Tibial artery (tissue), 4 donors: ENCODE measurements at places on chromosomes 2 and 18.
A peak's percentile ranks its signal among the peaks of the same experiment; 100 is the strongest.

- no peaks in the 10 kb centered on the region for H3K4me1 ChIP-seq
- H3K4me3 ChIP-seq, result no peak overlapping the region
- H3K27me3 ChIP-seq, result no peaks in the 10 kb centered on the region
- H3K36me3 ChIP-seq, result no peaks in the 10 kb centered on the region
- H3K27ac ChIP-seq, result no peak overlapping the region
Observed at GRCh38 chr18:72075040-72075439, 469.1 kb downstream of the CBLN2 start.

GRCh38 chr18:49062832-49063226 lies 112.1 kb upstream of the SMAD7 start:
- no peak for DNase-seq
- no peaks in the 10 kb centered on the region for H3K27me3 ChIP-seq
- H3K4me1 ChIP-seq, result no peaks in the 10 kb centered on the region
- H3K36me3 ChIP-seq, result no peaks in the 10 kb centered on the region

- no peak for DNase-seq
- no peaks in the 10 kb centered on the region for H3K36me3 ChIP-seq
- H3K27ac ChIP-seq, result no peak overlapping the region
- no peak overlapping the region for H3K4me3 ChIP-seq
- H3K4me1 ChIP-seq, result no peaks in the 10 kb centered on the region
- no peaks in the 10 kb centered on the region for H3K27me3 ChIP-seq
Observed at GRCh38 chr2:105545730-105546627, 147.1 kb upstream of the FHL2 start.

- H3K27me3 ChIP-seq, result no peaks in the 10 kb centered on the region
- DNase-seq, result no peak
- peaks cover 75% of the 10 kb centered on the region for H3K36me3 ChIP-seq
- H3K4me1 ChIP-seq, result peaks cover 5% of the 10 kb centered on the region
- H3K27ac ChIP-seq, result no peak overlapping the region
Observed at GRCh38 chr18:23570912-23571504, 15.3 kb downstream of the NPC1 start.

- no peak overlapping the region for H3K27ac ChIP-seq
- H3K27me3 ChIP-seq, result no peaks in the 10 kb centered on the region
- DNase-seq, result no peak
- H3K4me1 ChIP-seq, result no peaks in the 10 kb centered on the region
Observed at GRCh38 chr2:237016121-237016915, 69.4 kb upstream of the COPS8 start.

- DNase-seq, result no peak
- no peak overlapping the region for H3K27ac ChIP-seq
- H3K36me3 ChIP-seq, result no peaks in the 10 kb centered on the region
- H3K4me3 ChIP-seq, result no peak overlapping the region
Observed at GRCh38 chr18:23645568-23646175, 17.0 kb downstream of the ANKRD29 start.

DNA sequence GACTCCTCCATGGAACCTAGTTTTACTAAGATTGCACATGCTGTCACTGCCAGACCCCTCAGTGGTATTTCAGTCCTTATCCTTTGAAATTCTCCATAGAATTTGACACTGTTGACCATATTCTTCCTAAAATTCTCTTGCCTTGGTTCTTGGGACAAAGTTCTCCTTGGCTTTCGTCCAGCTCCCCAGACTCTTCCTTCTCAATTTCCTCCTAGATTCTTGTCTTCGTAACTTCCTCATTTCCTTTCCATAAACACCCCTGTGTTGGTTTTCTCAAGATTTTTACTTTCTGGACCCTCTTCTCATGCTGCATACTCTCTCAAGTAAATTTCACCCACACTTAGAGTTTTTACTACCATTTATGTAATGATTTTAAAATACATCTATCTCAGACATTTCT lies 96.6 kb upstream of the TWSG1 start:
- H3K4me1 ChIP-seq, result no peaks in the 10 kb centered on the region
- no peak overlapping the region for H3K27ac ChIP-seq
- no peak overlapping the region for H3K4me3 ChIP-seq
- DNase-seq, result peak; percentile 23
- peaks cover 30% of the 10 kb centered on the region for H3K36me3 ChIP-seq

GRCh38 chr2:146135245-146135644 lies 1615.3 kb upstream of the ZEB2 start:
- no peak overlapping the region for H3K27ac ChIP-seq
- H3K4me3 ChIP-seq, result no peak overlapping the region
- no peaks in the 10 kb centered on the region for H3K27me3 ChIP-seq
- no peaks in the 10 kb centered on the region for H3K36me3 ChIP-seq
- no peaks in the 10 kb centered on the region for H3K4me1 ChIP-seq

DNA sequence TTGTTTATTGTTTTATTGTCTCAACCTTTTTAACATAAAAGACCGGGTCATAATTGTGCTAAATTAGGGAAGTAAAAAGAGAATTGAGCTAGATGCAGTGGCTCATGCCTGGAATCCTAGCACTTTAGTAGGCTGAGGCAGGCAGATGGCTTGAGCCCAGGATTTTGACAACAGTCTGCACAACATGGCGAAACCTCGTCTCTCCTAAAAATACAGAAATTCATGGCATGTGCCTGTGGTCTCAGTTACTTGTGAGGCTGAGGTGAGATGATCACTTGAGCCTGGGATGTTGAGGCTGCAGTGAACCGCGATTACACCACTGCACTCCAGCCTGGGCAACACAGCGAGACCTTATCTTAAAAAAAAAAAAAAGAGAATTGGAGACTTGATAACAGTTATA lies 104.2 kb upstream of the TTC27 start:
- no peak overlapping the region for H3K27ac ChIP-seq
- no peaks in the 10 kb centered on the region for H3K4me1 ChIP-seq
- no peaks in the 10 kb centered on the region for H3K27me3 ChIP-seq
- H3K36me3 ChIP-seq, result peaks cover 62% of the 10 kb centered on the region

GRCh38 chr18:47618758-47619157 lies 311.7 kb downstream of the SMAD2 start:
- no peak overlapping the region for H3K4me3 ChIP-seq
- H3K36me3 ChIP-seq, result no peaks in the 10 kb centered on the region
- no peak for DNase-seq
- H3K27ac ChIP-seq, result no peak overlapping the region
- H3K27me3 ChIP-seq, result no peaks in the 10 kb centered on the region

DNA sequence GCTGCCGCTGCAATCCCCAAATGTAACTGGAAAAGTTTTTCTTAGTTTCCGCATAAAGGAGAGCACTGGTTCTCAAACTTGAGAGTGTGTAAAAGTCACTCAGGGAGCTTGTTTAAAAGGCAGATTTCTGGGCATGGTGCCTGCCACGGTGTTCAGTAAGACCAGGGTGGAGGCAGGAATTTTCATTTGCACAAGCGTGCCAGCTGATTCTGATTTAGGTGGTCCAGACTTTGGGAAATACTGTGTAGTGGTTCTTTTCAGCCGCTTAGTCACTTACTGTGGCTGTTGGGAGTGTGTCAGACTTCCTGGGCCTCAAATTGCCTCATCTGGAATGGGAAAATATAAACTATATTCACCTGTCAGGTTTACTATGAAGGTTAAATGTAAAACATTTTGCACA lies 788 bp downstream of the ARMC9 start:
- no peaks in the 10 kb centered on the region for H3K36me3 ChIP-seq
- DNase-seq, result no peak
- H3K4me3 ChIP-seq, result peak overlapping the region; percentile 82
- peak overlapping the region; percentile 69 for H3K27ac ChIP-seq
- H3K27me3 ChIP-seq, result no peaks in the 10 kb centered on the region

DNA sequence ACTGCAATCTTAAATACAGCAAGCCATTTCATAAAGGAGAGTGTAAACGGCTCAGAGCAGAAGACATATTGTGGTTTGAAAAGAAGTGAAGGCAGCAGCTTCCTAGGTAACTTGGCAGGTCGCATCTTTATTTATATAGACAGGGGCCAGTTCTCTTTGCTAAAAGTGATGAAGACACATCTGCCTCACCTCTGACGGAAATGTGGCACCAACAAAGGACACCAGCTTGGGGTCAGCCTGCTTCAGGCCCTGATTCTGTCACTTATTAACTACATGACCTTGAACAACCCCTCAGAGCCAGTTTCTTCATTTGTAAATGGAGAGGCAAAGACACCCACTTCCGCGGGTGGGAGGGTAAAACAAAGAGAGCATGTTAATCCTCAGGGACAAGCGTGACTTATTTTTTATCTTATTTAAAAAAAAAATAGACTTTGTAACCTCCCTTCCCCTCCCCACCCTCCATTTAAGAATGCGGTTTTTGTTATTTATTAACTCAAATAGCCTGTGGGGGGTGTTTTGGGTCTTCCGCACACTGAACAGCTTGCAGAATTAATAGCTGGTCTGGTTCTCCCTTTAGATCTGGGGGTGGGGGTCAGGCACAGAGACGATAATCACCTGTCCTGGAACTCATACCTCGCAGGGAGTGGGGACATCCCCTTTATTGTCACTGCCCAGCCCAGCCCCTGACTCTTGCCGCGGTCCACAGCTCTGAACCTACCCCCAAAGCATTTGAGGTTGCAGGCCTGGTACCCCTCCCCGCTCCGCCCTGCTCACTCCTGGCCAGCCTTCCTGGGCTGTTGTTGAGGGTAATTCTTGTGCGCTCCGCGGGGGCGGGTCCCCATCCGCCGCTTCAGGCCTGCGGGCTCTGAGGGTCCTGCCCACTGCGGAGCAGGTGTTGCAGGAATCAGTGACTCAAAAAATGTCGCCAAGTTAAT lies 64.2 kb upstream of the TMEM17 start:
- H3K36me3 ChIP-seq, result no peaks in the 10 kb centered on the region
- peaks cover 28% of the 10 kb centered on the region for H3K4me1 ChIP-seq
- no peaks in the 10 kb centered on the region for H3K27me3 ChIP-seq
- H3K27ac ChIP-seq, result no peak overlapping the region
- H3K4me3 ChIP-seq, result no peak overlapping the region

DNA sequence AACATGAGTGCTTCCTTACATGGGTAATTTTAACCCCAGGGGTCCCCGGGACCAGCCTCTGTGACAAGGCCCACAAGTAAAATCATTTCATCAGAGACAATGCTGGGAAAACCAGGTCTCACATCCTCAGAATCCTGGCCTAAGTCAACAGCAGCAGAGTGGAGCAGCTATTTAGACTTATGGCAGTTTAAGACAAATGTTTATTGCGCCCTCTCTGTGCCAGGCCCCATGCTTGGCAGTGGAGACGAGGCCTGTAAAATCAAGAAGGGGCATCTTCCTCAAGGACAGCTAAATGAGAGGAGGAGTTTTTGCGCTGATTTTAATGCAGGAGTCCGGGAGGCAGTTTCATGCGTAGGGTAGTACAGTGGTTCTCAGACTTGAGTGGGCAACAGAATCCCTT lies 56.0 kb upstream of the ACAA2 start:
- no peaks in the 10 kb centered on the region for H3K4me1 ChIP-seq
- H3K4me3 ChIP-seq, result no peak overlapping the region
- H3K36me3 ChIP-seq, result no peaks in the 10 kb centered on the region
- no peak overlapping the region for H3K27ac ChIP-seq
- H3K27me3 ChIP-seq, result no peaks in the 10 kb centered on the region

DNA sequence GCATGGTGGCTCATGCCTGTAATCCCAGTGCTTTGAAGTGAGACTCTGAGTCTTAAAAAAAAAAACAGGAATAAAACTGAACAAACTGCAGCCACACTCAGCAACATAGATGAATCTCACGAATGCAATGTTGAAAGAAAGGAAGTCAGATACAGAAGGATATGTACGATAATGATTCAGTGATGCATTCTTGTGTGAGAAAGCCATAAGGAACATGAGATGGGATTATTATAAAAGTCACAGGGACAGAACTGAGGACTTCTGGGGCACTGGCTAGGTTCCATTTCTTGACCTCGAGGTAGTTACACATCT lies 56.9 kb upstream of the SMAD2 start:
- no peak for DNase-seq
- no peaks in the 10 kb centered on the region for H3K4me1 ChIP-seq
- H3K27ac ChIP-seq, result no peak overlapping the region
- H3K4me3 ChIP-seq, result no peak overlapping the region

DNA sequence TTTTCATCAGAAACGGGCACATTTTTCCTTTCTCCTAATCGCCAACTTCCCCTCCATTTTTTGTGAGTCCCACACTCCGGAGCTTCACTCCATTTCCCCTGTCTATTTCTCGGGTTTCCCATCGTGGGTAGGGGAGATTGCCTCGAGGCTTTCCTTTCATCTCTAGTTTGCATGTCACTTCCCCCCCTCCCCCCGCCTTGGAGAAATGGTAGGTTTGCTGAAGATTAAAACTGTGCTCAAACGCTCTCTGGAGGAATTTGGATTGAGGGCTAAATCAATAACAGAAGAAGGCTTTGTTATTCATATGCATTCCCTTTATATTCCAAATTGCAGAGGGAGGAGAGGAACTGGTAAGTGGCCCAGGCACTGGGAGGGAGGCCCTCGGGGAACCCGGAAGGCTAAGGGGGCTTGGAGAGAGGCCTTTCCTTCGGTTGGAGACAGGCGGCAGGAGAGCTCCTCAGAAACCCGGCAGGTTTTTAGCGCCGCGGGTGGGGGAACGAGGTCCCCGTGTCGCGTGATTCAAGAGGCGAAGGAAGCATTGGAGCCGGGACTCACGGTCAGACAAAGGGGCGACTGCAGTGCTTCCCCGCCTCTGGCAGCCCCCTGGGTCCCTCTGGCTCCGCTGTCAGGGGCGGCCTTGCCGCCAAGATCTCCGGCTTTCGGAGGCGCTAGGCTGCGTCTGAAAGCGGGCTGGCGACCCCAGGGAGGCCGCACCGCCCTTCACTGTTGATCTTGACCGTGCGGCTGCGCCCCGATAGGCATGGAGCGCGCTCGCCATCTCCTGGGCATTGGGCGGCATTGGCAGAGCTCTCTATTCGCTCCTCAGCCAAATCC lies 2.4 kb upstream of the HOXD12 start:
- no peaks in the 10 kb centered on the region for H3K36me3 ChIP-seq
- peaks cover 56% of the 10 kb centered on the region for H3K4me1 ChIP-seq

DNA sequence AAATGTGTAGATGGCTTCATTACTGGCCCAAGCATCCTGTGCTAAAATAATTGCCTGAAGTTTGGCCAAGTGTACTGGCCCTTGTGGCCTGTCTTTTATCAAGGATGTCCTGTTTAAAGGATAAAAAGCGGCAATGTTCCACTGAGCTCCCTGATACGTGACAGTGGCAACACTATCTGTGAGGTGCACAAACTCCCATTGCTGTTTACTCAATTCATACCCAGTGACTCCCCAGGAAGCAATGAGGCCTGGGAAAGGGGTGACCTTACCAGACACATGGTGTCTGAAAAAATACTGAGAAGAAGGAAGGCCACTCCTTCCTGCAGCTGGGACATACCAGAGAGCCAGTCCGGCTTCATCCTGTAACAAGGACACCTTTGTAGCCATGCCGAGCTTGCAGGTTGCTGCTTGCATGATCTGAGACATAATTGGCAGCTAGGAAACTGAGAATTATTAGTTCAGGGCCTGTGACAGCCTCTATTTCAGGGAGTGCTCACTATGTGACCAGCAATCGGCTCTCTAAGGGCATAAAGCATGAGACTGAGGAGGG lies 198.5 kb upstream of the LRATD1 start:
- H3K36me3 ChIP-seq, result no peaks in the 10 kb centered on the region
- no peaks in the 10 kb centered on the region for H3K27me3 ChIP-seq
- H3K4me3 ChIP-seq, result no peak overlapping the region

GRCh38 chr2:84942166-84942565 lies 28.8 kb upstream of the KCMF1 start:
- H3K27ac ChIP-seq, result no peak overlapping the region
- H3K36me3 ChIP-seq, result no peaks in the 10 kb centered on the region
- no peaks in the 10 kb centered on the region for H3K4me1 ChIP-seq

GRCh38 chr18:48800466-48800865 lies 150.3 kb downstream of the SMAD7 start:
- peak overlapping the region; percentile 87 for H3K27ac ChIP-seq
- DNase-seq, result no peak
- H3K27me3 ChIP-seq, result no peaks in the 10 kb centered on the region
- no peaks in the 10 kb centered on the region for H3K4me1 ChIP-seq
- no peaks in the 10 kb centered on the region for H3K36me3 ChIP-seq
- H3K4me3 ChIP-seq, result no peak overlapping the region

- peak; percentile 24 for DNase-seq
- H3K27me3 ChIP-seq, result no peaks in the 10 kb centered on the region
- H3K36me3 ChIP-seq, result no peaks in the 10 kb centered on the region
- H3K4me1 ChIP-seq, result peaks cover 16% of the 10 kb centered on the region
- no peak within 1 kb of the TSS for H3K27ac ChIP-seq
Observed at GRCh38 chr2:101387151-101387834, at the start of gene CREG2. Gene CREG2, minus strand, starts transcription at chr2:101387503. Its CDS starts 46 bp downstream, at chr2:101387457.
